ENCODE measurements at places on chromosomes 4 and X. TPM values are rescaled to one million over a fixed set of nuclear protein-coding genes. Genes with fewer than 3 reads are reported as not detected.

The PARM1 gene
- total RNA-seq, result 3.2 TPM

The FGF16 gene
- 3.6 TPM for total RNA-seq

The ATXN3L gene
- total RNA-seq, result not detected

The HHIP gene
- total RNA-seq, result 6.2 TPM

The REELD1 gene
- not detected for total RNA-seq

The CITED1 gene
- total RNA-seq, result not detected

The TMSB4X gene
- total RNA-seq, result 7,855 TPM

The FANCB gene
- total RNA-seq, result 6.5 TPM

The VGLL1 gene
- not detected for total RNA-seq

The STS gene
- 9.7 TPM for total RNA-seq

The PRDM8 gene
- 0.87 TPM for total RNA-seq

The TCEAL6 gene
- total RNA-seq, result not detected

The SLC16A2 gene
- 5.0 TPM for total RNA-seq

The KCND1 gene
- 0.56 TPM for total RNA-seq

The IL1RAPL1 gene
- total RNA-seq, result 1.8 TPM

The SOD3 gene
- 136 TPM for total RNA-seq

The PSAPL1 gene
- not detected for total RNA-seq

The PGRMC1 gene
- 110 TPM for total RNA-seq

The TREX2 gene
- 3.5 TPM for total RNA-seq

The FUNDC1 gene
- total RNA-seq, result 12.2 TPM

The SERTM2 gene
- not detected for total RNA-seq

The AMTN gene
- total RNA-seq, result not detected

The SPIN2B gene
- total RNA-seq, result 10.6 TPM

The MAP7D2 gene
- not detected for total RNA-seq

The QRFPR gene
- not detected for total RNA-seq

The PPARGC1A gene
- total RNA-seq, result 1.5 TPM

The SLC7A11 gene
- 50.8 TPM for total RNA-seq

The PRRG1 gene
- 7.9 TPM for total RNA-seq

The MAGEE1 gene
- 2.1 TPM for total RNA-seq

The XIAP gene
- 41.2 TPM for total RNA-seq

The UGT8 gene
- not detected for total RNA-seq

The POLN gene
- total RNA-seq, result 2.2 TPM
